ENCODE measurements at places on chromosomes 13 and 19.

DNA sequence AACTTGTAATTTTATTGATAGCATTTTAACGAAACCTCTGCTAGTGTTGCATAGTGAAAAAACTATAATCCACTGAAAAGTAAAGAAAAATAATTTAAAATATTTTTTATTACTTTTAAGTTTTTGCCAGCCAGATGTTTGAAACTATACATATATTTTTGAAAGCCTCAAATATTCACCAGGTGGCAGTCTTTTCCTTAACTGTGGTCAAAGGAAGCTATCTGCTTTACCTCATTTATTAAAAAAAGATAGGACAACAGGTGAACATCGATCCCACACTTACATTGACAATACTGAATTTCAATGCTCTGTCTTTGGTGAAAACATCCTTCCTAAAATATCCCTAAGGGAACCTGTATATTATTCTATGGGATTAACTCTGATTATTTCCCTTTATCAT lies 100.5 kb downstream of the TRPC4 start:
- no peak for DNase-seq

DNA sequence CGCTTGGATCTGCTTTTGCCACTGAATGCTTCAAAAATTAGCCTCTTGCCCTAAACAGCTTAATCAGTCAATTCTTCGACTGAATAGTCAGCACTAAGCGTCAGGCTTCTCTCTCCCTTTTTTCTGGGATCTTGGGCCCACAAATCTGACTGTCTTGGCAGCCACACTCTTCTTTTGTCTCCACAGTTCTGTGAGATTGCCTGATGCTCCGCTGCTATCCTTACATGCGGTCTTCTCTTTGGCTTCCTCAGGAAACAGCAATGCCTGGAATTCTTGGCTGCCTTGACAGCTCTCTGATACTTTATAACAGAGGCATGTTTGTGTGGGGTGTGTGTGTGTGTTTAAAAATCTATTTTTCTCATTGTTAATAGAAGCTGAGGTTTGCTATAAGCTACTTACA lies 32.6 kb downstream of the ERCC5 start:
- no peak for DNase-seq

DNA sequence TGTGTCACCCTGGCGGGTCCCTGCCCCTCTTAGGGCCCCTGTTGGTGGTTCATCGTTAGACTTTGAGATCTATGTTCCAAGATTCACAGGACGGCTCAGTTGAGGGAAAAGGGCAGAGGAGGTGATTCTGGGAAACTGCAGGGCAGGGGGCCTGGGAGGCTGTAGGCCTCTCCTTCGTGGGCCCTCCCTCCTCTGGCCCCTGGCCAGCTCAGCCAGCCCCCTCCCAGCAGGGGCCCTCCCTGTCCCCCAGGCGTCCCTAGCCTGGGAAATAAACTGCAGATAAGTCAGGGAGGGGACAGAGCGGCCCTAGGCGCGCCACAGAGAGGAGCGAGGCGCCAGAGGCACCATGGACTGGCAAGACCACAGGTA lies 6.5 kb downstream of the HIF3A start:
- DNase-seq: no peak

DNA sequence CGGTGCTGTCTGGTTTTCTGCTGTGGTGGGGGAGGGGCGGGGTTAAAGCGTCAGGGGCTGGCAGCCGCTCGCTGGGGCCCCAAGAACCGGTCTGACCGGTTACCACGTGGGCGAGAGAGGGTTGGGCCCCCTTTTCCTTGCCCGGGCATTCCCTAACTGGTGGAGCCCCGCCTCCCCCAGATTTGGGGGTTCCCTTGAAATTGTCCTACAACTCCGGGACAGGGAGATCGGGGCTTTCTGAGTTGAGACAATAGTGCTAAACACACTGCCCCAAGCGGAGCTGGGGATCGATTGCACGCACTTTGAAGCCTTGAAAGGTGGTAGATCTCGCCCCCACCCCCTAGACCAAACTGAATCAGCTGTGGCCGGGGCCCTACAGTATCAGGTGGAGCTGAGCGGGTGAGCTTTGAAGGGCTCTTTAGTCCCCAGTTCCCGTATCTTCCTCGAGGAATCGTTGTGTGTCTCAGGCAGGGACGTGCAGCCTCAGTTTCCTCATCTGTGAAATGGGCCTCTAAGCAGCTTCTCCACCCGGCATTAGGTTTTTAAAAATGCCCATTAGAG lies 4.8 kb downstream of the IER2 start:
- peak; percentile 72 for DNase-seq

DNA sequence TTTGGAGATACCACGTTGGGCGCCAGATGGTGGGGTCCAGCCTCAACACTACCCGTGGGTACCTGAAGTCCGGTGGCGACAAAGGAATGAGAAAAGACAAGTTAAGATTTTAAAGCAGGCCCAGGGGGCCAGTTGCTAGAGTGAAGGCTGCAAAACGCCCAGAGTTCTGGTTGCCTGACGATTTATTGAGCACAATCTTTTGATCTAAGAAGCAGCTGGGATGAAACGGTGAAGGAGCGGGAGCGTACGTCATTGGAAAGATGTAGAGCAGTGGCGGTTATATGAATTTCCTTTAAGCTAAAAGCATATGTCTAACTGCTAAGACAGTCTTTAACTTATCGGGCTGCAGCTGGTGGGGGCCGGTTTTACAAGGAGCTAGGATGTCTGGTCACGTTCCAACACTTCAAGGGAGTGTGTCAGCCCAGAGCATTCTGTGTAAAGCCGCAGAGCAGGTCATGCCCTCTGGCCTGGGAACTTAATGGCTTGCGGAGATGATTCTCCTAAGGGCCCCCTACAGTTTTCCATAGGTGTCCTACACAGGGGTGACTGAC lies 28.9 kb upstream of the EVI5L start:
- DNase-seq: no peak

- DNase-seq: no peak
Observed at GRCh38 chr13:114319441-114319913, 5.2 kb downstream of the CHAMP1 start.

DNA sequence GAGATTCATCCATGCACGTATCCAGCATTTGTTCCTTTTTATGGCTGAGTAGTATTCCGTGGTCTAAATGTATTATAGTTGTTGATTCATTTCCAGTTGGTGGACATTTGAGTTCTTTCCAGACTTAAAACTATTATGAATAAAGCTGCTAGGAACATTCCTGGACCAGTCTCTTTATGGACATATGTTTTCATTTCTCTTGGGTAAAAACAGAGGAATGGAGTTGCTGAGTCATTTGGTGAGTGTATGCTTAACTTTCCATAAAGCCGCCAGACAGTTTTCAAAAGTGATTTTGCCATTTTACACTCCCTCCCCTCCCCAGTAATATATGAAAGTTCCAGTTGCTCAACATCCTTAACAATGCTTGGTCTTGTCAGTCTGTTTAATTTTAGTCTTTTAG lies 116.4 kb downstream of the TSHZ3 start:
- no peak for DNase-seq

DNA sequence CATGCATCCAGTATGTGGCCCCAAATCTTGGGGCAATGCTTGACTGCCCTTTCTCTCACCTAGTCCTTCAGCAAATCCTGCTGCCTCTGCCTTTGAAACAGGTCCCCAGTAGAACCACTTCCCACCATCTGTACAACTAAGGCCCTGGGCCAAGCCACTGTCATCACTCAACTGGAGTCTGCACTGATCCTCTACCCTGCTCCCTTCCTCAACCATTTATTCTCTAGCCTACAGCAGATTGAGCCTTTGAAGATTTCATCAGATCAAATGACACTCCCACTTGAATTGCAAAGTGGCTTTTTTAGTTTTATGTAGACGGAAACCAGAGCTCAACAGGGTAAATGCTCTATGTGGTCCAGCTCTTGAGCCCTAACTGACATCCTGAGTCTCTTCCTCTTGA lies 43.5 kb downstream of the ATP8A2 start:
- no peak for DNase-seq

GRCh38 chr13:40777809-40778175 lies 6.8 kb upstream of the MRPS31 start:
- no peak for DNase-seq

GRCh38 chr19:39070888-39071287 lies 13.3 kb upstream of the ACP7 start:
- DNase-seq: no peak

- DNase-seq: no peak
Observed at GRCh38 chr19:13696839-13697238, 67.5 kb upstream of the MRI1 start.

GRCh38 chr19:46216612-46217011 lies 12.9 kb upstream of the IGFL1 start:
- no peak for DNase-seq

- DNase-seq: peak; percentile 83
Observed at GRCh38 chr13:60395971-60396782, 843 bp upstream of the TDRD3 start.

Data from activated CD4-positive, alpha-beta T cell treated with anti-CD3 and anti-CD28 coated beads, Interleukin-2, amount 50 U/mL, for 24 hours (primary cell).